ENCODE measurements at places on chromosomes 2 and 18.

- peak; percentile 65 for DNase-seq
These were observed 196.1 kb downstream of the MCFD2 start for GRCh38 chr2:46719487-46719886.

DNA sequence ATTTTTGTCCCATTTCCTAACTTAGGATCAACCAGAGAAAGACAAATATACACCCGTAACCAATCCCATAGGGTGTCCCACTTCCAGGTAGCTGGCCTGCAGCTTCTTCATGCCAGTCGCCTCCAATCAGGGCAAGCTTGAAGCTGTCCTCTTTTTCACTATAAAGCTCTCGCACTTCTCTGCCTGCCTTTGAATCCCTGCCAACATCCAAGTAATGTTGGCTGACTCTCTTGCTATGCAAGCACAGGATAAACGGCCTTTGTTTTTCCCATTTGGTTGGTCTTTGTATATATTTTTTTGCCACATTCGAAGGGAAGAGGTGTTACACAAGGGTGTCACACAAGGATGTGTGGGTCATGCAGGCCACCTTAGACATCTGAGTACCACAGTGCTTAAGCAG is 388.8 kb downstream of the CBLN2 start:
- no peak for DNase-seq

GRCh38 chr2:79876430-79876829 is 363.6 kb downstream of the CTNNA2 start:
- no peak for DNase-seq

- DNase-seq = no peak
These were observed 2.5 kb downstream of the IFIH1 start for GRCh38 chr2:162315938-162316337.

DNA sequence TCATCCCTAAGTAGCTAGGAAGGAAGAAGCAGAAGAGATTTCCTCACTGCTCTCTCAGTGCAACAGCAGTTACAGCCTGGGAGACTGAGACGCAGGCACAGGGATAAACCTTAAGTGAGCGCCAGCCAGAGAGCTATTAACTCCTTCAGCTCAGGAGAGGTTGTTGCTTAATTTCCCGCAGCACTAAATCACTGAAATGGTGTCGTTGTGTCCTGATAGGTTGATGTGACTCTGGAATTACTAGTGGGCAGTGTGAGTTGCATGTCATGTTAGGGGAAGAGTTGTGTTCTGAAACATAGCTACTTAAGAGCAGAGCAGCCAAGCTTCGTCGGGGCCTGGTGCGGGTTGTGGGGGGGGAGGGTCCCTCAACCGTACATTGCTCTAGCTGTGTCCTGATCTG is 225.8 kb downstream of the NAPG start:
- no peak for DNase-seq

- no peak for DNase-seq
These were observed 7.3 kb upstream of the ATP5MC3 start for GRCh38 chr2:175188761-175189160.

- peak; percentile 71 for DNase-seq
These were observed 81.5 kb upstream of the RMDN2 start for GRCh38 chr2:37843556-37843955.

DNA sequence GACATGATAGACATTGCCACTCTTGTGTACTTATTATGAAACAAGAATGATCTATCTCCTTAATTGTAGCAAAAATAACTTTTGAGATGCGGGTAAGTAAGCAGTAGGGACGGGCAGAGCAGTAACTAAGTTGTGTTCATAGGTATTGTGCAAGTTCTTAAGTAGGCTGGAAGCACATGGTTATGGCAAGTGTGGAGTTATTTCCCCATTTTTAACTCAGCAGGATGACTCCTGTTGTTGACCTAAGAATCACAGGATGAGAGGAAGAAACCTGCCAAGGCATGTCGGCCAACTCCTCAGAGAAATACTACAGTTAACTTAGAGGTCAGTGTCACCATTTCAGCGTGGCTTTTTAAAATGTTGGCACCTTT is 51.1 kb upstream of the FN1 start:
- DNase-seq = no peak

DNA sequence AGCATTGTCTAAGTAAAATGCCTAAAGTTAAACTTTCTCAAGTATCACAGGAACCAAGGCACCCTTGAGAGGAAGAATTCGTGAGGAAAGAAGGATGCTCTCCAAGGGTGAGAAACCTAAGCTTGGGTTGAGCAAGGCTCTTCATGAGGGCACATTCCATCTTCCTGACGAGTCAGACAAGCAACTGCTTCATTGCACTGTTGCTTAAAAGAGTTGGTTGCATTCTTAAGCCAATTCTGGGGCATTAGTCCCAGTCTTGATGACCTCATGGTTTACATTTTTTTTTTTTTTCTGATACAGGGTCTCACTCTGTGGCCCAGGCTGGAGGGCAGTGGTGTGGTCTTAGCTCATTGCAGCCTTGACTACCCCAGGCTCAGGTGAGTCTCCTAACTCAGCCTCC is 237.5 kb downstream of the ACTR3 start:
- no peak for DNase-seq

GRCh38 chr2:816278-816677 is 134.4 kb upstream of the SNTG2 start:
- no peak for DNase-seq

DNA sequence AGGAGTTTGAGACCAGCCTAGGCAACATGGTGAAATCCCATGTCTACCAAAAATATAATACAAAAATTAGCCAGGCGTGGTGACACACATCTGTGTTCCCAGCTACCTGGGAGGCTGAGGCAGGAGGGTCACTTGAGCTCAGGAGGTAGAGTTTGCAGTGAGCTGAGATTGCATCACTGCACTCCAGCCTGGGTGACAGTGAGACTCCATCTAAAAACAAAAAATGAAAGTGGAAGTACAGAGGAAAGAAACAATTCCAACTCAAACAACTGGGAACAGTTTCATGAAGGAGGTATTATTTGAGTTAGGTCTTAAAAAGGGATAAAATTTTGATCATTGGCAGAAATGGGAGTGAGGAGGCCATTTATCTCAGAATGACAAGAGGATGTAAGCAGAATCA is 6.3 kb upstream of the RAB1A start:
- DNase-seq = no peak

DNA sequence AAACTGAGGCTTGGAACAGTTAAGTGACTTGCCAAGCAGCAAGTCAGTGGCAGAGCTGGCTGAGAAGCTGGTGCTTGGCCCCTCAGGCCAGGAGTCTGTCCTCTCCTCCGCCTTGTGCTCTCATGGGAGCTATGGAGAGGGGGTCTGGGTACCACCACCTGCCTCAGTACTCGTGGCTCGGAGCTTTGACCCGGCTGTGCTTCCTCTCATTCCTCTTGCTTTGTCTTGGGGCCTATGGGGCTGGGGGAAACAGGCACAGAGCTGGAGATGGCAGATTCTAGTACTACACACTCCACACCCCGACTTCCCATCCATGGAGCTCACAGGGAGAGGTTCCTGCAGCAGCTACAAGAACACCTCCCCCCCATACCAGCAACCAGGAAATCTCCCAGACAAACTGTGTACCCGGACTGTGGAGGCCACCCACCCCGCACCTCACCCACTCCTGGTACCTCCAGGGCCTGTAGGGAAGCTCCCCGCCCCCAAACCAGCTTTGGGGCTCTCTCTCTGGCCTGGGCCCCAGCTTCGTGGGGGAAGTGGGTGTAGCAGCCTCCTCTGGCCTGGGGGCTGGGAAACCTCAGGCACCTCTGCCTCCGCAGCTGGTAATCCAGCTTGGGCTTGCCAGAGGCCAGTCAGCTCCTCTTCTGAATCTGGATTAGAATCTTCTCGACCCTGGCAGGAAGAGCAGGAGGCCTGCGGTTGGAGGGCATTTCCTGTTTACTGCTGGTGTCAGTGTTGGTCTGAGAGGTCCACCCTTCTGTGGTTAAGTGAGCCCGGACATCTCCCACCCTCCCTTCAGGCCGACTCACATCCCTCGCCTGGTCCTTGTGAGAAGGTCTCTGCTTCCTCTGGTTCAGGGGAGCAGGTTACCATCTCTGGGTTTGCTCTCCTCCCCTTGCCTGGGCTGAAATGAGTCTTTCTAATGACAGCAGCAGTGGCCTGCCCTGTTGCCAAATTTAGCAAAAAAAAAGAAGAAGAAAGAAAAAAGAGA is 22.3 kb upstream of the RHOB start:
- peak; percentile 92 for DNase-seq

- DNase-seq = peak; percentile 38
These were observed 51.0 kb downstream of the FARSB start for GRCh38 chr2:222604749-222605515.

GRCh38 chr2:101277111-101277510 is 24.4 kb downstream of the CNOT11 start:
- DNase-seq = peak; percentile 35

- DNase-seq = no peak
These were observed 16.5 kb downstream of the CNRIP1 start for GRCh38 chr2:68303033-68303901.

GRCh38 chr2:74576211-74576862 is 21.8 kb downstream of the DOK1 start:
- peak; percentile 96 for DNase-seq

Measured in foreskin fibroblast (primary cell).